ENCODE measurements at places on chromosomes 7 and 10.

GRCh38 chr10:11152801-11153200 lies 135.1 kb downstream of the CELF2 start:
- no peak for DNase-seq

DNA sequence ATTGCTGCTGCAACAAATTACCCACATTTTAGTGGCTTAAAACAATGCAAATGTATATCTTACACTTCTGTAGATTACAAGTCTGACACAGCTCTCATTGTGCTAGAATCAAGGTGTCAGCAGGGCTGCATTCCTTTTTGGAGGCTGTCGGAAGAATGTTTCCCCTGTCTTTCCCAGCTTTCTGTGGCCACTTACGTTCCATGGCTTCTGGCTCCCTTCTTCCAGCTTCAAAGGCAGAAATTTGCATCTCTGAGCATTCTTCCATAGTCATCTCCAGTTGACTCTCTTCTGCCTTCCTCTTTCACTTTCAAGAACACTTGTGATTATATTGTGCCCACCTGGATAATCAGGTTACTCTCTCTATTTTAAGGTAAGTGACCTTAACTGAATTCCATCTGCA lies 125.3 kb downstream of the GPR158 start:
- peak; percentile 2 for DNase-seq

DNA sequence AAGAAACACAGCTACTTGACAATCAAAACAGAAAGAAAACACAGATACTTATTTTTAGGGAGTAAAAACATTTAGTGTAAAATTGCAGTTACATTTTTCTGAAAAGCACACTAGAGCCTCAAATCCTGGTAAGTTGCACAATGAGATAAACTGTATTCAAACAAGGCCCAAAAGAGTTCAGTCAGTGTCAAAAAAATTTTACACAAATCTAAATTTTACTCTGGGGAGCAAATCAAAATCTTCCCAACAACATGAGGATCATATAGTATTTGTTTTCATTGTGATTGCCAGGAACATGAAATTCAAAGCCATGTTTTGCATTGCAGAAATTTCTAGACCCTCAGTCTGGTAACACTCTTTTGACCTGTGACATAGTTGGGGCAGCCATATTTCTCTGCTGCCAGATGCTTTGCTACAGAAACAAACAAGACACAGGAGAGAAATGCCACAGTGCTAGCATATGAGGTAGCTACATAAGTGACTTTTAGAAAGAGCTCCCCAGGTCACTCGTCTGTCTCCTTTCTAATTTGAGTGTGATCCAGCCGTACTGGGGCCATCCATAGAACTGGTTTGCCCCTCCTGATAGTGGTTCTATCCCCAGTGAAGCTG lies 49.6 kb downstream of the PDE1C start:
- no peak for DNase-seq

GRCh38 chr10:112502536-112502935 lies 55.5 kb downstream of the VTI1A start:
- no peak for DNase-seq

- DNase-seq = no peak
Measured at GRCh38 chr10:58802047-58802446, 289.4 kb downstream of the BICC1 start.

DNA sequence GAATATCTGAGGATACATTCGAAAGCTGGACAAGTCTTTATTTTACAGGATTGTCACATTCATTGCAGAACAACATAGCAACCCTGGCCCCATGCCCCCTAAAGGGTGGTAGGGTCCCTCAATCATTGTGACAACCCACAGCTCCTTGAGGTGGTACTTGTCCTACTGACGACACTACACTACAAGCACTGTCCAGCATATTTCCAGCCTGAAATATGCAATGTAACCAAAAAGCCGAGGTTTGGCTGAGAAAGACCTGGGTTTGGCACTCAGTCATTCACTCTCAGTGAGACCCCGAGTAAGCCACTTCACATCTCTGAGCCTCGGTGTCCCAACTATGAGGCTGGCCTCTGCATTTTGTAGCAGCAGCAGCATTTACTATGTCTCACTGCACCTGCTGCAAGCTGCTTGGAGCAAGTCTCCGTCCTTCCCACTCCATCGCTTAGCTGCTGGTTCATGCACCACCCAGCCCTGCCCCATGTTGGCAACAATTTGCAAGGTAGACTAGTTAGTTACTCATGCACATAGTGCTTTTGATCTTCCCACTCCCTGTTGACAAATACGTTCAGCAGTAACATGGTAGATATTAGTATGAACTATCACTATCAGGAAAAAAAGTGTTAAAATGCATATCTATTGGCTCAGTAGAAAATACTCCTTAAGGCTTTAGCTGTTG lies 43.6 kb upstream of the TNPO3 start:
- DNase-seq = no peak

- peak; percentile 69 for DNase-seq
Measured at GRCh38 chr7:85186083-85186520, 754 bp downstream of the SEMA3D start.

GRCh38 chr7:111855842-111856227 lies 293.5 kb upstream of the IMMP2L start:
- DNase-seq = peak; percentile 11

- DNase-seq = peak; percentile 68
Measured at GRCh38 chr10:84375011-84375410, 46.6 kb downstream of the CCSER2 start.

DNA sequence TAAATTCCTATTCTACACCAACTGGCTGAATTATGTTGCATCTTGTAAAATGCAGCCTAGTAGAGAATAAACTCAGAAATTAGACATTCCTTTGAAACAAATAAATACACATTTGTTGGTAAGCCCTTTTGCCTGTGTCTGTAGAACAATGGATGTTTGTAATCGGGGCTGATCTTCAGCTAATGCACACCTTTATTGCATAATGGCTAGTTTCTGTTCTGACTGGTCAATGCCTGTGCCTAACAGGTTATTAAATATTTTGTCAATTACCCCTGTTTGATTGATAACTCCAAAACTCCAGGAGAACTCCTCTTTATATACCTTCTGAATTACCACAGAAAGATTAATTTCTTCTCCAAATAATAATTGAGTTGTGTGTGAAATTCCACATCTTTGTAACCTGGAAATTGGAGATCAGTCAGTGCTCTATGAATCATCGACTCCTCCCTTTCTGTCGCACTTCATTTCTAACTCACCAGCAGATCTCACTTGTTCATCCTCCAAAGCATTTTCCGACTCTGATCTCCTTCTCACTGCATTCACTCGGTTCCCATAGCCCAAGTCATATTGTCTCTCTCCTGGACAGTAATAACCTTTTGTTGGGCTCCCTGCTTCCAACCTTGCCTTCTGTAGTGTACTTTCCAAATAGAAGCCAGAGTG lies 196.0 kb upstream of the FZD1 start:
- DNase-seq = no peak

GRCh38 chr10:114009281-114009996 lies 34.2 kb upstream of the ADRB1 start:
- DNase-seq = peak; percentile 30

DNA sequence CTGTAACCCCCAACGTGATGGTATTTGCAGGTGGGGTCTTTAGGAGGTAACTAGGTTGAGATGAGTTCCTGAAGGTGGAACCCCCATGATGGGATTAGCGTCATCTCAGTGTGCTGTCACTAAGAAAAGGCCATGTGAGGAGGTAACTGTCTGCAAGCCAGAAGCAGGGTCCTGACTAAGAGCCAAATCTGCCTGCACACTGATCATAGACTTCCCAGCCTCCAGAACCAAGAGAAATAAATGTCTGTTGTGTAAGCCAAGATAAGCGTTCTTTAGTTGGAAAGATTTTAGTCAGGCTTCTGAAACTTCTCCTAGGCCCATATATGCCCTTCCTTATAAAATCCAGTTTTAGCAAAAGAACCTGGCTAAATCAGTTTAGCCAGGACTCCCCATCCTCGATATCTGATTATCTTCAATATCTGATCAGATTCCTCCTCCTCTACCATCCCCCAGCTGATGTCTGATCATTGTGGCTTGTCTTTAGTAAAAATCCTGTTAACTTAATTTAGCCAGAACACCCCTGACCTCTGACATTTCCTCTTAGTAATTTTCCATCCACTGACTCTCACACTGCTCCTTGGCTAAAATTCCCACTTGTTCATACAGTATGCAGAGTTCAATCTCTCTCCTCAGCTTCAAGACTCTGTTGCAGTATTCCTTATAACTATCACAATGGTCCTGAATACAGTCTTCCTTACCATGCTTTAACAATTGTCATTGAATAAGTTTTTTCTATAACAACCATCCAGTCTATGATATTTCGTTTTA lies 835.4 kb upstream of the PHF14 start:
- no peak for DNase-seq

- DNase-seq = no peak
Measured at GRCh38 chr7:155198196-155198892, 99.3 kb upstream of the INSIG1 start.

DNA sequence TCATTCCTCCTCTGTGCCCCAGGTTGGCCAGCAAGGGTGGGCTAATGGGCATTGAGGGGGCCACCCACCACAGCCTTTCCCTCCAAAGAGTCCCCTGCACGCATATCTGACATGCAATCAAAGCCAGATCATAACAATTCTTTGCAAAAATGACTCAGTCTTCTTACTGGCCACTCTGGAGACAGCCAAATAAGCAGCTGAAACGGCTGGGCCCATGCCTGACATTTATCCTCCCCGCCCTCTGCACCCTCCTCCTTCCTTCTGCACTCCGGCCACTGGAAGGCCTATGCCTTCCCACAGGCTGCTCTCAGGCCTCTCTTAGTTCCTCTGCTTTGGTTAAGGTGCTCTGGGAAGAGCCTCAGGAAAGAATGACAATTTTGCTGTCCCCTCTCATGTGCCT lies 29.2 kb upstream of the NPFFR1 start:
- DNase-seq = no peak

DNA sequence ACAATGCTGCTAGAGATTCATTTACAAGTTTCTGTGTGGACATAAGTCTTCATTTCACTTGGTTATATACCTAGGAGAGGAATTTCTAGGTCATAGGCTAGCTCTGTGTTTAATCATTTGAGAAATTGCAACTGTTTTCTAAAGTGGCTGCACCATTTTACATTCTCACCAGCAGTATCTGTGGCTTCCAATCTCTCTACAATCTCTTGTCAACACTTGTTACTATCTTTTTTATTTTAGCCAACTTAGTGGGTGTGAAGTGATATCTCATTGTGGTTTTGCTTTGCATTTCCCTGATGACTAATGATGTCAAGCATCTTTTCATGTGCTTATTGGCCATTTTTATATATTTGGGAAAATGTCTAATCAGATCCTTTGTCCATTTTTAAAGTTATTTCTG lies 53.0 kb upstream of the DRGX start:
- DNase-seq = no peak

Measured in neural progenitor cell (in vitro differentiated cells).